ENCODE measurements at places on chromosomes 16 and 17. TPM values are rescaled to one million over a fixed set of nuclear protein-coding genes. Genes with fewer than 3 reads are reported as not detected.

DNA sequence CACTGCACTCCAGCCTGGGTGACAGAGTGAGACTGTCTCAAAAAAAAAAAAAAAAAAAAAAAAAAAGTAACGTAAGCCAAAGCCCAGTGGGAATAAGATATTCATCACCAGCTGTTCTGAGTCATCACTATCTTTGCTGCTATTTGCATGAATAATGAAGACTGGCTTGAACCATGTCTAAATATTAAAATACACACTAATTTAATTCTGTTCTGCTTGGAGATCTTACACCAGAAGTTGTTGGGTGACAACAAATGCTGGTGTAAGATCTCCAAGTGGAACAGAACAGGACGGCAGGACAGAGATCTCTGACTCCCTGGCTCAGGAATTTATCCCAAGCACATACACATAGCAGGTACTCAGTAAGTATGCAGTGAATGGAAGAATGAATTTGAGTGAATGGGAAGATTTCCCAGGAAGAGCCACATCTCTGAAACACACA lies 19.6 kb downstream of the DNAH17 start:
- peaks cover under 1% of the 10 kb centered on the region for H3K4me1 ChIP-seq
- H3K27me3 ChIP-seq = no peaks in the 10 kb centered on the region
- H3K27ac ChIP-seq = no peak overlapping the region
- H3K4me3 ChIP-seq = no peak overlapping the region

The SEZ6L2 gene
- total RNA-seq = 32.4 TPM

DNA sequence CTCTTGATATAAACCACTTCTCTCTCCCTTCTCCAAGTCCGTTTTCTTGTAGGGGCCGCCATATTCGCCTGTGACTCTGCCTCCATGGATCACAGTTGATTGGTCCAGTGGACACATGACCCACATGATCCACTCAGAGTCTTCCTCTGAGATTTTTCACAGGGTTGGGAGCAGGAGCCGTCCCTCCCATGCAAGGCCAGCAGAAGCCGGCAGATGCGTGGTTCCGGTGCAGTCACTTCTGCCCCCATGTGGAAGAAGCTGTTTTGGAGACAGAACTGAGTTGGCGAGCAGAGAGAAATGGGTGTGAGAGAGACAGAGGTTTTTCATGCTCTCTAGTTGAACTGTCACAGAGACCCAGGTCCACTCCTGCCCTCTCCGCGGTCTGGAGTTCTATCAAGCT lies 83.3 kb downstream of the C16orf95 start:
- H3K4me3 ChIP-seq = no peak overlapping the region
- DNase-seq = no peak
- H3K27ac ChIP-seq = no peak overlapping the region

The HOXB5 gene
- 27.0 TPM for total RNA-seq

GRCh38 chr17:73551759-73552158 lies 92.5 kb downstream of the SDK2 start:
- H3K27me3 ChIP-seq = no peaks in the 10 kb centered on the region
- H3K4me3 ChIP-seq = no peak overlapping the region
- H3K4me1 ChIP-seq = no peaks in the 10 kb centered on the region
- DNase-seq = peak; percentile 61

DNA sequence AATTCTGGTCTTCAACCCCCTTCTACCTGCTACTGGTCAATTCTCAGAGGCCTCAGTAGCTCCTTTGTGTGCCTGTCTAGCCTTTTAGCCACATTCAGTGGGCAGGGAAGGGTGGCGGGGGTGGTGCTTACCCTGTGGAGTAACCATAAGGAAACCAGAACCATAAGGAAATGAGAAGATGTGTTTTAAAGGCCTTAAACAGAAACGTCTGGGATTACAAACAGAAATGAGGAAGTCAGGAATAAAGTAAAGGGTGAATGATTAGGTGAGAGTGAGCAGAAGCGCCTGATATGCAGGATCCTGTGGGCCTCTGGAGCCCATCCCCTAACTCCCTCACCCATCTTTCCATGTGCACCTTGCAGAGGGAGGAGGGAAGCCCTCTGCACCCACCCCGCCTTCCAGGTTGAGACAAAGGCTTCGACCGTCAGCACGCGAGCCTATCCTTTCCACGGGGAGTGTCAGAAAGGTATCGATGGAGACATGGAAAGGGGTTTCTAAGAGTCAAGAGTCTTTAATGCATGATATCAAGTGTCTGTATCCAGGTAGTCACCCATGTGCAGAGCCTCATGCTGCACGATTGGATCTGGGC lies 20.4 kb downstream of the KIAA0513 start:
- H3K4me3 ChIP-seq = no peak overlapping the region
- peak; percentile 18 for DNase-seq
- no peak overlapping the region for H3K27ac ChIP-seq
- H3K4me1 ChIP-seq = peaks cover 2% of the 10 kb centered on the region
- H3K27me3 ChIP-seq = no peaks in the 10 kb centered on the region

- no peaks in the 10 kb centered on the region for H3K27me3 ChIP-seq
- H3K4me1 ChIP-seq = peaks cover 3% of the 10 kb centered on the region
- DNase-seq = no peak
- H3K27ac ChIP-seq = no peak overlapping the region
- no peak overlapping the region for H3K4me3 ChIP-seq
Observed at GRCh38 chr17:67375716-67376115, 1.4 kb upstream of the PITPNC1 start.

GRCh38 chr16:24851700-24852099 lies 5.9 kb downstream of the SLC5A11 start:
- H3K4me3 ChIP-seq = no peak overlapping the region
- H3K27me3 ChIP-seq = no peaks in the 10 kb centered on the region
- no peaks in the 10 kb centered on the region for H3K36me3 ChIP-seq

The CD19 gene
- 2.6 TPM for total RNA-seq
